ENCODE measurements at places on chromosomes 6 and 20. TPM values are rescaled to one million over a fixed set of nuclear protein-coding genes. Genes with fewer than 3 reads are reported as not detected.

DNA sequence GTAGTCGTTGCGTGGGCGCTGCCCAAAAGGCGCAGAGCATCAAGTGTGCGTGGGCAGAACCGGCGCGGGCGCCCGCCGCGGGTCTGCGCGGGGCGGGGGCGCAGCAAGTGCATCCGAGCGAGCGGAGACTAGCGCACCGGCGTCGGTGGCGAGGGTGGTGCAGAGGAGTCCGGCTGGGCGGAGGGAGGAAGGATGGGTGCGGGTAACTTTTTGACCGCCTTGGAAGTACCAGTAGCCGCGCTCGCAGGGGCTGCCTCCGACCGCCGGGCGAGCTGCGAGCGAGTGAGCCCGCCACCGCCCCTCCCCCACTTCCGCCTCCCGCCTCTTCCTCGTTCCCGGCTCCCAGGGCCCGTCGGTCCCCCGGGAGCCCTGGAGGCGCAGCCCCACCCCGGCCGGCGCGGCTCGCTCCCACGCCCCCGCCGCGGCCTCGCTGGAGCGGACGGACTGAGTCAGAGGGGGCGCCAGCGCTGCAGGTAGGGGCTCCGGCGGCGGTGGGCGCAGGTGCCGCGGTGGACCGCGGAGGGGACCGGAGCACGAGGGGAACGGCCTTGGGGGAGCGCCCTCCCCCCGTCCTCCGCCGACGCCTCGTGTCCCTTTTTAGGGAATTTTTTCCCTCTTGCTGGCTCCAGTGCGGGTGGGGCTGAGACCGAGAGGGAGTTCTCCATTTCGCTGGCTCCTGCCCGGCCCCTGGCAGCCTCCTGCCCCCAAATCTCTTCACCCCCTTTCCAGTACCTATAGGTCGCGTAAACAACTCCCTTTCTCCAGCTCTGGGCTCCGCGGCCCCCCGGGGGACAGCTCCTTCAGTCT, 1.6 kb upstream of the DBNDD2 start:
- no peak for DNase-seq

GRCh38 chr20:34562641-34563040, 4.1 kb downstream of the MAP1LC3A start:
- no peak for DNase-seq

DNA sequence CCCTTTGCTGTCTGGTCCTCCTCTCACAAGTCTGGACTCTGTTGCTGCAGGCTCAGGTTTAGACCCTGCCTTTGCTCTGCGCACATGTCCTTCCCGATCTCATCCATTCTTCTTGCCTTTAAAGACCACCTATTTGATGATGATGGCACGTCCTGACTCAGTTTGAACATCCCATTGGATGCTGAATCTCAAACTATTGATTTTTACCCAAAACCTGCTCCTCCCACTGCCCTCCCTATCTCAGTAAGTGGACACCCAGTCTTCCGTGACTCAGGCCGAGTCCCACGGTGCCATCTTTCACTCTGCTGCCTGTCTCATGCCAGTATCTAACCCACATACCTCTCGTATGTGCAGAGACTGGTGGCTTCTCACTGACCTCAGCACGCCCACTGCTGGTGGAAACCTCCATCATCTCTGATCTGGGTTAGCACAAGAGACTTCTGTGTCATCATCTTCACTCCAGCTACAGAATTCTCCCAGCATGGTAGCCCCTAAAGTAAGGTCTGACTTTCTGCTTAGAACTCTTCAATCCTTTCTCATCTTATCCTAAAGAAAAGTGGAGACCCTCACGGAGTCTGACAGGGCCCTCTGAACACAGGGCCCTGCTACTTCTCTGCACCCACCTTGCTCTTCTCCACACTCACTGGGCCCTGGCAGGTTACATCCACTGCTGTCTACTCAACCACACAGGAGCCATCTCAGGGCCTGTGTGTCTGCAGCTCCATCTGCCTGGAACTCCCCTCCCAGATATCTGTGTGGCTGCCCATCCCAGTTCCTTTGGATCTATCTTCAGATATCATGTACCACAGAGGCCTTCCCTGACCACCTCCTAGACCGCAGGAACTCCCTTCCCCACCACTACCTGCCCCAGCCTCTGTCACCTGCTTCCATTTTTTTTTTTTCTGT, 387.1 kb upstream of the AGPAT4 start:
- no peak for DNase-seq

GRCh38 chr6:116060572-116061283, at the start of gene FRK:
Gene FRK, minus strand, starts transcription at chr6:116060891. Its CDS starts 580 bp downstream, at chr6:116060311.
- no peak for DNase-seq

- DNase-seq: no peak
These were observed 90.0 kb upstream of the HMGCLL1 start for GRCh38 chr6:55669028-55669427.

DNA sequence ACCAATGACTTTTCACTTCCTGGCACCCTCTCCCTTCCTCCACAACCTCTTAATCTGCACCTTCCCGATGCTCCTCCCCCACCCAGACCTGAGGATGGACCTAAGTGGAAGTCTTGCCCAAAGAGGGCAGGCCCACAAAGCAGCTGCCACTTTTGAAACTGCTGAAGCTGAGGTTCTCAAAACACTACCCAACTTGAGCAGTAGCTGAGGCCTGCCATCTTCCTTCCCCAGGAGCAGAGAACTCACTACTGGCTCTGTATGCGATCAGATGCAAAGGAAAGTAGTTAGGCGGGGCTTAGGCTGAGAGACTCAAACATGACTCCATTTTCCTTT, 1.5 kb downstream of the HM13 start:
- DNase-seq: no peak

DNA sequence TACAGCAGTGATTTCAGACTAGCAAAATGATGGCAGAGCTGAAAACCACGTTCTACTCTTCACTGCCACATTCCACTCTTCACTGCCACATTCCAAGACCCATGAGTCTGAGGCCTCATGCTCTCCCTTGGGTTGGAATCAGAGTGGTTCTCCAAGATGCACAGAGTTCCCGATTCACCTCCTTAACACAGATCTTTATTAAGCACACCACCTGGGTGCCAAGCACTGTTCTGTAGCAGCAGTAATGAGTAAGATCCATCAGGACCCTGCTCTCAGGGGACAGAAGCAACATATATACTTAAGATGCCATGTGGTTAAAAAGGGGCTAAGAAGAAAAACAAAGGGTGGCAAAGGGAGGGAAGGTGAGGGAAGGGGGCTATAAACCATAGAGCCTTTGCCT, 26.9 kb downstream of the TSHZ2 start:
- DNase-seq: no peak

DNA sequence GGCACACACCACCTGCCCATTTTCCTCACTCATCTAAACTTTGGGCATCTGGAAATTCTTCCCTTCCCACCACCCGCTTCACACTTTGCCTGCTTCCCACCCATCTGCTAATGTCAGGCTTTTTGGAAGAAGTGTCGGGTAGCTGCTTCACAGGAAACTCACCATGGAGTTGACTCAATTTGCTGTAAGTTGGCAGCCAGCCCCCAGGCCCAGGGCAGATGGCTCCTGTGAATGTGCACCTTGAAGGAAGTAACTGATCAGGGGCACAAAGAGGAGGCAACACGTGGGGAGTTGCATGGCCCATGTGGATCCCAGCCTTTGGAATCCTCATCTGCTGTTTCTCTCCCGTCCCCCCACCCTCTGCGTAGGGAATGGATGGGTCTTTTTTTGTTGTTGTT, 87.3 kb downstream of the PPP1R14C start:
- DNase-seq: no peak

DNA sequence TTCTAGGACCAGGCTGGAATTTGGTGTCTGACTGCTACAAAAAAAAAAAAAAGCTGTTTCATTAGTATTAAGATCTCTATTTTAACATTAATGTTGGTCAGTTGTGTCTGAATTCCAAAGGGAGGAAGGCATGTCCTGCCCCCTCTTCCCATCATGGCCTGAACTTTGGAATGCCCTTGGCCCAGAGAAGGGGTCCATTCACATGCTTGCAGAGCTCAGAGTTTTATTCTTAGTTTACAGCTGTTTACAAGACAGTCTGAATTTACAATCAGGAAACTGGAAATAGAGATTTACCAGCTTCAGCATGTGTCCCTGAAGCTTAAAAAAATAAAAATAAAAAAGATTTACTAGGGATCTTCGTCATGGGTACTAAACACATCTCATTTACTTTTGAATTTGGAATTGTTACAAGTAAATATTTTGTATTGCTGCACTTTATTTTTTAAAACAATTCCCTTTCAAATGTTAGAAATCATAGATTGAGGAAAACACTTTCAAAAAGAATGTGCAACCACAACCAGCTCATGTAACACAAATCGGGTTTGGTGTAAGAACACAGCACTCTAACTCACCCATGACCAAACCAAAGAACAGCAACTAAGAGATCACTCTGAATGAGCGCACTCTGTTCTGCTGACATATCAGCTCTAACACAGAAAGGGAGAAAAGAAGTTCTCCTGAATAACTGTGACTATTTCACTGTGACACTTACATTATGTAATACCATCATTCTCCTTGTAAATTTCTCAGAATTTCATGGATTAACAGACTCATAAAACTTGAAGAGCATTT, 6.6 kb upstream of the SERPINB6 start:
- no peak for DNase-seq

GRCh38 chr20:13791540-13792459, 7.0 kb downstream of the NDUFAF5 start:
- no peak for DNase-seq

DNA sequence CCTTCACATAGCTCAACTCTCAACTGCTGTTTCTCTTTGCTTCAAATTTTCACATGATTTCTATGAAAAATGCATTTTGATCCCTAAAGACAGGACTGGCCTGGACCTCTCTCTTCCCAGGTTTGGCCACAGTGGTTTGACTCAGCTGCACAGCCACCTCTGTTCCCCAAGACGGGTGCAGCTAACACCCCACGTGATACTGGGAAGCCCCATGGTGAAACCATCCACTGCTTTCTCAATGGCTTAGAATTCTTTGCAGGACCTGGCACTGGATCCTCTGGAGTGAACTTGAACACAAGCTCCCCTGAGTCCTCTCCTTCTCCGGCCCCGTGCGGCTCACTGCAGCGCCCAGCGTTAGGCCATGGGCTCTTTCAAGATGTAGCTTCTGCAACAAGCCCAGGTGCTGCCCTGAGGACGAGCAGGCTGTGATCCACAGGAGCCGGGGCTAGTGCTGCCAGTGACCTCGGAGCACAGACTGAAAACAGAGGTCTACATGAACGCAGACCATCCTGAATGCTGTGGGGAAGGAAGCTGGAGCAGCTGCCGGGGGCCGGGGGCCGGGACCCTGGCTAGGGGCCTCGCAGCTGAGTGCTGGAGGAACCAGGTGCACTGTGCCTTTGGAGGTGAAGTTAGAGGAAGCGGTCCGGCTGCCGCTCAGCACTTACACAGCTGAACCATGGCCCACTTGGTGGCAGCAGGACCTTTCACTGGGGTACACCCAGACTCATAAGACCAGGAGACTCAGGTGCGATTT, 58.8 kb upstream of the MPC1 start:
- DNase-seq: no peak

DNA sequence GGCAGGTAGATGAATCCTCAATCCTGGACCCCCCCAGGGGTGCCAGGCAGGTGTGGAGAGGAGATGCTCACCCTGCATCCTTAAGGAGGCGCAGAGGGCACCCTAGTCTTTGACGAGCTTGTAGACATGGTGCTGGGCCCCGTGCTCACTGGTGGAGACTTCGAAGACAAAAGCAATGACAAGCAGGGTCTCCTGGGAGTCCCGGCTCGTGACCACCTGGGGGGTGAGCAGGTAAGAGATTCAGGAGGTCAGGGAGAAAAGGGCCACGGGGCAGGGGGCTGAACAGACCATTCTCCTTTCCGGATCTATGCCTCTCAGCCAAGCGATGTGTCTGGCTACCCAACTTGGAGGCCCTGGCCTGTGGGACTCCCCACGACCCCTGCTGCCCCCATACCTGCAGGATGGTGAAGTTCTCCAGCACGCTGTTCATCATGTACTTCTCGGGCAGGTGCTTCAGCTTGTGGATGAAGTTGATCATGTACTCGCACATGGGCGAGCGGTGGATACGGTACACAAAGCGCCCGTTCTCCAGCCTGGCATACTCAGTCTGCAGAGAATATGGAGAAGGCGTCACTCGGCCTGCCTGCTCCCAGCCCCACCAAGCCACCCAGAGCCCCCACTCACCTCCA, 6.9 kb downstream of the RPL10A start:
- no peak for DNase-seq

DNA sequence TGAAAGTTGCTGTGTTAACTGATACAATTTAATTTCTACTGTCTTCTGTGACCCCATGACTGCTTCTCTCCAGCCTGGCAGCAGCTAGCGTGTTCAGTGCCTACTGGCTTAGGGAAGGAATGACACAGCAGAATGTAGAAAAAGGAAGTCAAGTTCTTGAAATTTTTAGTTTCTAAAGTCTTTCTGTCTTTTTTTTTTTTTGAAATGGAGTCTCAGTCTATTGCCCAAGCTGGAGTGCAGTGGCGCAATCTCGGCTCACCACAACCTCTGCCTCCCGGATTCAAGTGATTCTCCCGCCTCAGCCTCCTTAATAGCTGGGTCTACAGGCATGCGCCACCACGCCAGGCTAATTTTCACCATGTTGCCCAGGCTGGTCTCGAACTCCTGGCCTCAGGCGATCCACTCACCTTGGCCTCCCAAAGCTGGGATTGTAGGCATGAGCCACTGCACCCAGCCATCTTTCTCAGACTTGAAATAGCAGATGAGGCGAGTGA, 39.3 kb downstream of the PCNA start:
- no peak for DNase-seq

GRCh38 chr6:89050697-89051096, 29.9 kb upstream of the PNRC1 start:
- no peak for DNase-seq

- DNase-seq: no peak
These were observed 23.6 kb upstream of the LMBRD1 start for GRCh38 chr6:69820438-69820837.

DNA sequence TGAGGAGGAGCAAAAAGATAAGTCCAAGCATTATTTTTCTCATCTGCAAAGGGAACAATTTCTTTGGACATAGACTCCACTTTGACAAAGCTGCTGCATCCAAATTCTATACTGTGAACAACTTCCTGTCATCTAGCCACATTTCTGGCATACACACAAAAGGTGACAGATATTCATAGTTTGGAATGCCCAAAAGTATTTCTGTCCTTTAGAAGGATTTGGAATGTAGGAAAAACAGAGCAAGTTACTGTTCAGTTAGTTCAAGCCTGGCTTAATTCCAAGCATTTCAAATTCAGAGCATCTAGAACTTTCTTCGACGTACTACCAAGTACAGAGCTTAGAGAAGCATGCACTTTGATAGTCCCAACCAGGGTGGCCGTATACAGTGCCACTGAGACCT, 134.0 kb downstream of the PDE7B start:
- DNase-seq: no peak

DNA sequence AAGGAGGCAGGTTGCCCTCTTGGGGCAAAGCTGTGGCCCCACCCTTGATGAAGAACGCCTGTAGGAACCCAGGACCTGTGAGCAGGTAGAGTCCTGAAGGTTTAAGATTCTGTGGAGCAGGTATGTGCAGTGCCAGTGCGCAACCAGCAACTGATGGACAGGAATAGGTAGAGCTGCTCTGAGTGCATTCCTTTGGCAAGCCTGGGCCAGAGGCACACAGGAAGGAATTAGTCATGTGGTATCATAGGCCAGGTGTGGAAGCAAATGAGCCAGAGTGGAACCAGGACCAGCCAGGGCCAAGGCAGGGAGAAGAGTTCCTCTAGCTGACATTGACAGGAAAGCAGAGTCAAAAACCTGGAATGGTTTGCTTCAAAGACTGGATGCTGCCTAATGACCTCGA, 1.4 kb upstream of the KHDC1 start:
- no peak for DNase-seq

RHAG gene
- 2.2 TPM for polyA plus RNA-seq

PRSS35 gene
- 38.7 TPM for polyA plus RNA-seq

ZNF334 gene
- polyA plus RNA-seq: 26.4 TPM

TRERF1 gene
- polyA plus RNA-seq: 14.9 TPM

CLIC5 gene
- 208 TPM for polyA plus RNA-seq

MYCT1 gene
- 13.7 TPM for polyA plus RNA-seq

RRP36 gene
- 58.0 TPM for polyA plus RNA-seq

ATP6V1G2 gene
- polyA plus RNA-seq: 11.5 TPM

KHDRBS2 gene
- 1.6 TPM for polyA plus RNA-seq

TTBK1 gene
- polyA plus RNA-seq: 0.51 TPM
